ENCODE measurements at places on chromosomes 5 and 9.

DNA sequence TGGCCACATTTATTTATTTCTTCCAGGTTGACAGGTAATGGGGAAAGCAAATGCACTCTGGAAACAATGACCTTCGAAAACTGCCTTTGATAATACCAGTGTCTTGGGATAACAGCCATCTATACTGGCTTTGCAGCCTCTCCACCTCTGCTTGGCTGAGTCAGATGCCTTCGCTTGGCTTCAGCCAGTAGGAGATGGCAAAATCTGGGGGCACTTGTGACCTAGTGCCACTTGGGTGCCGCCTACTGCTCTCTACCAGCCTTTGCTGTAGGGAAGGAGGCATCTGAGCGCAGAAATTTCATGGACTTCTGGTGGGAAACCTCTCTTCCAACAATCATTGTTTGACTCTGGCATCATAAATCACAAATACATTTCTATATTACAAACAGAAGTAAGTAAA, 21.8 kb downstream of the FYB1 start:
- DNase-seq, result no peak

GRCh38 chr5:162128117-162128516, 60.5 kb downstream of the GABRG2 start:
- no peak for DNase-seq

DNA sequence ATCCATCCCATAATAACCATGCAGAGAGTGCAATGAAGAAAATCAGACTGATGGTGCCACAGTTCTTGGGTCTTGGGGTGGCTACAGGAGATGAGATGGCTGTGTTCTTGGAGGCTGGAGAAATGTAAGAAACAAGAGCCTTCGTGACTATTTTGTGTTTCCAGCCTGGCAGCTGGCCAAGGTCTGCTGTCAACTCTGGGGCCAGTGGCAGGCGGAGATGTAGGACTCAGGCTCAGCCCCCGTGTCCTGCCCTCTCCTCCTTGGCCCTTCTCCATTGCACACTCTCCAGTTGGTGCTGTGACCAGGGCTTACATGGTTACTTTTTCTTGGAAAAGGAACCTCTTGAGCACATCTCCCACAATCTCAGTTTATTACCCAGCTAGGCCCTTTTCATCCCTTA, 235.4 kb downstream of the DMRT2 start:
- DNase-seq, result no peak

DNA sequence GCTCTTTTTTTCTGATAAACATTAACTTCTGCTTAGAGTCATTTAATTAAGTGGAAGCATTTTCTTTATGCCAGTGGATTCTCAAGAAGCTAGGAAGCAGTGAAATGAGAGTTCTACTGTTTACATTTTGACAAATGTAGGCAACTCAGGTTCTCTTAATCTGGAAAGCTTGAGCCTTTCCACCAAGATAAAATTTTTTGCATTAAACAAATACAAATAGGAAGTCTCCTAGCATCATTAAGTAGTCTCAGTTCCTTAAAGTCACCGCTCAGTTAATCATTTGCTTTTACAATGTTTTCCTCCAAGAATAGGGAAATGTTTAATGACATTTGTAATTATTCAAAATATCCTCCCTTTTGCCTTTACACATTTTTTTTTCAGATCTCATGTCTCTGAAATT, 290.4 kb upstream of the PDE4D start:
- no peak for DNase-seq

GRCh38 chr5:180795771-180796313, 6.8 kb downstream of the MGAT1 start:
- no peak for DNase-seq

GRCh38 chr5:153711755-153712154, 221.3 kb downstream of the GRIA1 start:
- no peak for DNase-seq

GRCh38 chr5:89064054-89064453, 181.1 kb upstream of the MEF2C start:
- no peak for DNase-seq
